Right ventricle myocardium superior (tissue), 1 donor: ENCODE measurements at places on chromosomes 13 and 19. TPM values are rescaled to one million over a fixed set of nuclear protein-coding genes. Genes with fewer than 3 reads are reported as not detected.

Gene P2RY11
- 4.9 TPM for total RNA-seq

Gene PRR22
- total RNA-seq: 0.62 TPM

Gene PPM1N
- 0.75 TPM for total RNA-seq

DNA sequence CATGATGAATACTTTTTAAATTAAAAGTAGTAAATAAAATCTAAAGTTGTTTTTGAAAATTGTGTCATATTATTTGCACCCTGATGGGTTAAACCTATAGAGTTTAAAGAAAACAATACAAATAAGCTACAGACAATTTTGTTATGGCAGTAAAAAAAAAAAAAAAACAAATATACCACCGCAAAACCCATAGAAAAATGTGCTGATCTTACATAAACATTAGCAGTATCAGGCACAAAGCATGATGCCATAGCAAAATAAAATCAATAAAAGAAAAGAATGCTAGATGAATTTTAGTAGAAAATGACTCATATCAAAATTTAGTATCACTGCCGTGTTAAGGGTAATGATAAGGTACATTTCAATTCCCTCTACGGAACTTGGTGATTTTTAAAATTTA is 826.0 kb downstream of the SLITRK1 start:
- no peak for DNase-seq

GRCh38 chr13:27483421-27483820 is 33.1 kb upstream of the MTIF3 start:
- DNase-seq: no peak

DNA sequence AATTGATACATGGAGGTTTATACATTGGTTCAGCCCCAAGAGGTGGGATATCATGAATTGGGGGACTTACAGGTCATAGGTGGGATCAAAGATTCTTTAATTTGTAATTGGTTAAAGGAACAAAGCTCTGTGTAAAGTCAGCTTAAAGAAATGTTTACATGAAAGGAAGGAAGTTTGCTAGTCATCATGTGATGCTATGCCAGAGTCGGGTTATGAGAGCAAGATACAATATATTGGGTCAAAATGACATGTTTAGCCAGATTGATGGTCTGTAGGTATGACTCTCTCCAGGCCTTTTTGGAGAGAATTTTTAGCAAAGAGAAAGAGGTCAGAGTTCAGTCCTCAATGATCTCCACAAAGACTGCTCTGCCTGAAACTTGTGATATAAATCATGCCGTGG is 5.3 kb upstream of the CYSLTR2 start:
- DNase-seq: no peak
